Mucosa of gallbladder (tissue), 1 donor: ENCODE measurements at places on chromosomes 6 and 20.

GRCh38 chr20:53276143-53276542 is 304.0 kb downstream of the TSHZ2 start:
- no peak for DNase-seq

DNA sequence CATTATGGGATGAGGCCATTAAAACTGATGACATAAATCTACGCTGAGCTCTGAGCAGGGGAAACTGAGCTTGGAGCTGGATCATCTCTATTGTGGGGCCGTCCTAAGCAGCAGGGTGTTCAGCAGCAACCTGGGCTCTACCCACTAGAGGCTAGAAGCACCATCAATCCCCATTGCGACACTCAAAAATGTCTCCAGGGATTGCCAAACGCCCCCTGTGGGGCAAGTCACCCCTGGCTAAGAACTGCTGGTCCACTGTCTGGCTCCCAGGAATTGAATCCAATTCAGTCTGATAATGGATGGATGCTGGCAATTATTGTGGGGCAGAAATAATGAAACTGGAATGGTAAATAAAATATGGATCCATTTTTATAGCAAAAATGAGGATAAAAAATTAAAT is 38.2 kb downstream of the PMEPA1 start:
- DNase-seq = no peak

DNA sequence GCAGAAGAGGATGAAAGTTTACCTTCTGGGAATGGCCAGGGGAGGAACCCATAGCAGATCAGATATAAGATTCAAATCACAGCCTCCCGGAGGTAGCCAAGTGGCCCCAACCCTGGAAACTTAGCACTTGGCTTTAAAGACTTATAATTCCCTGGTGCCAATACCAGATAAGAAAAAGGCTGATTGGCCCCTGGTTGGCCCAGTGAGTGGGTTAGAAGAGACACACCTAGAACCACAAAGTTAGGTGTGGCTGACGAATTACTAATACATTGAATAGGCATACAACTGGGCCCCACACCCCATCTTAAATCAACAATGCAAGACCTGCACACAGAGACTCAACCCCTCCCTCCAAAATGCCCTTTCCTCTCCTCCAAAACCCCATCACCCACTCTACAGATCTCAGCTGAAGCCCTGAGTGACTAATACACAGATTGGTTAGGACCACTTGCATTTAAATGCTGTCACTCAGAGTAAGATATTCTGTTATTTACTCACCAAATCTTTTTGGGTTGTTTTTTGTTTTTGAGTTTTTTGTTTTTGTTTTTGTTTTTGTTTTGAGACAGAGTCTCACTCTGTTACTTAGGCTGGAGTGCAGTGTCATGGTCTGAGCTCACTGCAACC is 315.4 kb upstream of the JARID2 start:
- DNase-seq = no peak

DNA sequence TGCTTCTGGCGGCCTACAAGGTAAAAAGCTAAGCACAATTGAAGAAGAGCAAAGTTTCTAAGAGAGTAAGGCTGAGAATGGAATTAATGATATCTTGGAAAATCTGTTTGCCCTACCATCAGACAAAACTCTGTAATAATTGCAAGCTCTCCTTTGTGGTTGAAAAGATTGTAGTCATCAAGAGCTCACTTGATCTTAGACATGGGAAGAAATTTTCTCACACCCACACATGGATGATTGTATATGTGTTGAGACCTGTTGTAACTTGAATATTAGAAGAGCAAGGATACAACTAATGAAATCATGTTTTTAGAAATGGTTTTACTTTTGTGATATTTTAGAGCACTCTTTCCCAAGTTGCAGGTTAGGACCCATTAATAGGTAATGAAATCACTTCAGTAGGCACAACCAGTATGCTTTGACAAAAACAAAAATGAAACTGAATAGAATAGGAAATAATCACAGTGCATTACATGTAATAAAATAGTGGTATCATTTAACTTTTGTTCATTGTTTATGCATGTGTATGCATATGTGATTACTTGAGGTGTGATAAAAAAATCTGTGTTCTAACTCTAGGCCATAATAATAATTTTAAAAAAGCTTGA is 14.0 kb downstream of the DCBLD1 start:
- no peak for DNase-seq

DNA sequence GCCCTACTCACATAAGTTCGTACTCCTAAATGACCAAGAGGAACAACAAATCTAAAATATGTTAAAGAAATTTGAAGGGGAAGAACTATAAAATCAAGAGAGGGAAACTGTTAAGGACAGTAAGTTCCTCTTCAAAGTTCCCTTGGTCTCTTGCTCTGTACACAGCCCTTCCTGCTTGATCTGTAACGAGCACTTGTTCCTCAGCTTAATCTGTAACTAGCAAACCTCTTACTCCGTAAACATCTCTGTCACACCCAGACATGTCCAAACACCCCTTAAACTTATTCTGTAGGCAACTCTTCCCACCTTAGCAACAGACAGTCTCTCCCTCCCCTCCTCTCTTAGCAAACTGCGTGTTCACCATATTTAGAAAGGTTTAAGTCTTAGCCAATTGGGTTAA is 29.9 kb downstream of the PLN start:
- no peak for DNase-seq

DNA sequence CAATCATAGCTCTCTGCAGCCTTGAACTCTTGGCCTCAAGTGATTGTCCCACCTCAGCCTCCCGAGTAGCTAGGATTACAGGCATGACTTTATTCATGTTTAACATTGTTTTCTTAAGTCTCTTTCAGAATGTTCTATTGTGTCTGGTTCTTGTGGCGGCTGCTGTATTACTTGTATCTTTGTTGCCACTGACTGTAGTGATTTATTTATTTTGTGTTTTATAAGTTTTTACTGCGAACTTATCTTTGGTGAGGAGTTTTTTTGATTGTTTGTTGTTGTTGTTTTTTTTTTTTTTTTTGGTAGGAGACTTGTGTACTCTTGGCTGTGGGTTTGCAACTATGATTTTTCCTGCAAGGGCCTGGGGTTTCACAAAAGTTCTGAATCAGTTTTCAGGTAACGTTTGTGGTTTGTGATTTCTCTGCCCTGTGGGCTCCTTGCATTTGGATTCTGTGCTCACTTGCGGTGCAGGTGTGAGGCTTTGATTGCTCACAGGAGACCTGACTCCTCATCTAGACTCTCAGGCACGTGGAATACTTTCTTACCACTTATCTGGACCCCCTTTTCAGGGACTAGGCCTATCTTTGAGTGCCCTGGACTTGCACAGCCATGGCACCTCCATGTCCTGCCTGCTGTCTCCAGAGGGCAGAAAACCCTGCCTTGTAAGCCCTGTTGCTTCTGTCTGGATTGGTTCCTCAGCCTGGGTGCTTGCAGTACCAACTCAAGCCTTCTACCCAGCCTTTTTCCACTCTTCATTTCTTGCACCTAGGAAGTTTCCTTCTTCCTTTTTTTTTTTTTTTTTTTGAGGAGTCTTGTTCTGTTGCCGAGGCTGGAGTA is 25.2 kb downstream of the KIF25 start:
- DNase-seq = no peak

DNA sequence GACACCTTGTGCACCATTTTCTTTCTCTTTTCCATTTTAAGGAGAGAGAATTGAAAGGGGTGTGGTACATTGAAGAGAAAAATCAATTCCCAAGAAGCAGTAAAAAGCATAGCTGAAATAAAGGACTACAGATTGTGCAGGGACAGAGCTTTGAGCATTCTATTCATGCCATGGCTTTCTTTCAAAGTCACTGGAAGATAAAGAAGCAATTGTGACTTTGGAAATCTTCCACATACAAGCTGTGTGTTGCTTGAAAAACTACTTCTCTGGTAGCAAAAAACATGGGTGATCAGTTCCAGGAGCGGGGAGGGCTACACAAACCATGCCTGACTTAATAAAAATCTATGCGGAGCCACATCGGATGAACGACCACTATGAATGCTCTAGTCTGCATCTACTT is 230.2 kb upstream of the THEMIS start:
- DNase-seq = no peak

GRCh38 chr6:7258231-7258763 is 54.7 kb downstream of the SSR1 start:
- no peak for DNase-seq

GRCh38 chr20:21820688-21821087 is 115.2 kb downstream of the PAX1 start:
- DNase-seq = no peak

DNA sequence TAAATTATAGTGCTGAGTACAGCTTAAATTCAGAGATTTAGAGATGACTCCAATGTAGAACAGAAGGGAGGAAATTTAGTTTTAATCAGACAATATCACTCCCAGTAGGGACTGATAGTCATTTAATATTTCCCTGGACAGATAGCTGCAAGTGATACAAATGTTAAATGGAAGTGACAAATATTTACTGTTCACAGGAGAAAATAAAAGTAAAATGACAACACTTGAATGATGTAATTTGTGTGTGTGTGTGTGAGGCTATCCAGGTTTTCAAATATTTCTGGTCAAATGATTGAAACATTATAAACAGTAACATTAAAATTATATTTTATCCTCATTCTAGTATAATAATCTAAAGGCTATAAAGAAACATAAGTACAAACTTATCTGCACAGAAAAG is 220.3 kb upstream of the THEMIS start:
- no peak for DNase-seq

DNA sequence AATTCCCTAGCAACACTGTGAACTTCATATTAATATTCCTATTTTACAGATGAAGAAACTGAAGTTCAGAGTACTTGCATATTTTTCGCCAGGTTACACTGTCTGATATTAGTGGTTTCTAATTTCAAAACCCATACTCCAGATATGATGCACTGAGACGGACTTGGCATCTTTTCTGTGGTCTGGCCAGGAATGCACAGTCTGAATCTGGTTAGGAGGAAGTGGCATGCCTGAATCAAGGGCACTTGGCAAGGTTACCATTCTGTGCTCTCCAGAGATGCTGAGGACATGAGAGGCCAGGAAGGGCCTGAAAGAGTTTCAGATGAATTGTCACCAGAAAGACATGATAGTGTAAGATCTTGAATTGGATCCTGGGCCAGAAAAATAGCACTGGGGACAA is 150.1 kb downstream of the HAO1 start:
- no peak for DNase-seq

GRCh38 chr6:19327661-19328060 is 509.5 kb upstream of the ID4 start:
- DNase-seq = no peak

GRCh38 chr20:42267793-42268384 is 649.7 kb upstream of the CHD6 start:
- DNase-seq = no peak

GRCh38 chr20:49233226-49233625 is 14.0 kb downstream of the DDX27 start:
- DNase-seq = no peak

DNA sequence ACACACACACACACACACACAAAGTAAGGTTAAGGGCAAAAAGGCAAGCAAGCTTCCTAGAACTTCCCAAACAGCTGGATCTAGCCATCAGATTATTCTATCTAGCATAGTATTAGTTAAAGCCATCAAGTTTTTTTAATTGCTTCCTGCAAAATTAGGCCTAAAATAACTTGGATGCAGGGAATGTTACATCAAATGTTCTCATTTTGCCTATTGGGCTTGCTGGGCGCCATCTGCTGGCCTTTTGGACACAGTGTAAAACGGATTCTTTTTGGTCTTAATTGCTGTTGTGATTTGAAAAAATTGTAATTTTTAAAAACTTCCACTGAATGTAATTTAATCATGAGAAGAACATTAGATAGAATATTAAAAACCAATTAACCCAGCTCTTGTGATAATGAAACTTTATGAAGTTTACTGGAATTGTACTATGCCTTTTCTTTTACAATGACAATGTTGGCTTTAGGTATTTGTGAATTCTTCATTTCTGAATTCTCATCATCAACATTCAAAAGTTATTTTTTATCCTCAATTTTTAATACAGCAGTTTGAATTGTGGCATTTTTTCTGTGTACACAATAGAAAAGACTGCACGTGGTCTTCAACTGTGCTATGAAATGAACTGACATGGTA is 6.8 kb downstream of the MKKS start:
- DNase-seq = peak; percentile 57

DNA sequence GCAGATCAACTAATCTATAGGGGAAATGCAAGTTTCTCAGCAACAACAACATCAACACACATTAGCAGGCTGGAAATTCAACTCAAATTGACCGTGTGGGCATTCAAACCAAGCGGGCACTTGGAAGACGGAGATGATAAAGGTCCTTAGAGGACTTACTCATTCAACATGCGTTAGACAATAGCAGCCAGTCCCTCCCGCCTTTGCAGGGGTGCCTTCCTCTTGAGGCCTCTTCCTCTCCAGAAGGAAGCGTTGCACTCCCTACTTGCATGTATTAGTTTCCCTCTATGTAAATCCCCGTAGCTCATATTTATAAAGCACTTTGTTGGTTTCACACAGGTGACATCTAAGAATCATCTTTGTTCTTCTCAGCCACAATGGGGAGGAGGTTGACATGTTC is 300.8 kb upstream of the STXBP5 start:
- DNase-seq = no peak

GRCh38 chr20:62060631-62061541 is 4.8 kb downstream of the TAF4 start:
- DNase-seq = no peak

DNA sequence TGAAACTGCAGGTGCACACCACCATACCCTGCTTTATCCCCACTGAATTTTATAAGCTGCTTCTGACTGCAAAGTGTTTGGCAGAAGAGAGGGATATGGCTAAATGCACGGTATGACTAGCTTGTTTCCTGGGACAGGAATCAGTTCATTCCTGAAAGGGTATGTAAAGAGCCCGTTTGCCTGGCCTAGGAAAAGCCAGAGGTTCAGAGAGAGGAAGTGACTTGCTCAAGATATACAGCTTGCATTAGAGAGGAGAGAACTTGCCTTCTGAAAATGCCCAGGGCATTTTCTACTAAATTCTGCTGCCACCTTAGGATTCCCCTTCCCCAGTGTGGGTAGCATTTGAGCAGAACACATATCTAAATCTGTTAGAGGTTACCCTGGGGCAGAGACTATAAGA is 683 bp upstream of the GCNT2 start:
- no peak for DNase-seq

DNA sequence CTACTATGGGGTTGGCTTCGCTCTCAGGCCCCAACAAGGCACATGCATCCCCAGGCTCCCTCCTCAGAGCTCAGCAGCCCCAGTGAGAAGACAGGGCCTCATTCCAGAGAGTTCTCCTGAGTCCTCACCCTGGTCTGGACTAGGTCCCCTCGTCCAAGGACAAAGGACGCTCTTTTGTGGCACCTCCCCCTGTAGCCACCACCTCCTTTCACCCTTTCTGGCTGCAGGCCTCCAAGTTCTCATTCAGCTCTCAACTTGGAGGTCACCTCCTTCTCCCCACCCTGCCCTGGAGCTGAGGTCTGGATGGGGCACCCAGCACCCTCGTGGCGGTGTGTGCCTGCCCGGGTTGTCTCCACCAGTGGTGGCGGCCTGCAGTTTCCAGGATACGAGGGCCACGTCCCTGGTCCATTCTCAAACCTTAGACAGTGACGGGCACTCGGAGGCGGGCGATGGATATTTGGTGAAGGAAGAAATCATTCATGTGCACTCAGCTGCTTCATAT is 2.5 kb downstream of the UNC93A start:
- DNase-seq = no peak

DNA sequence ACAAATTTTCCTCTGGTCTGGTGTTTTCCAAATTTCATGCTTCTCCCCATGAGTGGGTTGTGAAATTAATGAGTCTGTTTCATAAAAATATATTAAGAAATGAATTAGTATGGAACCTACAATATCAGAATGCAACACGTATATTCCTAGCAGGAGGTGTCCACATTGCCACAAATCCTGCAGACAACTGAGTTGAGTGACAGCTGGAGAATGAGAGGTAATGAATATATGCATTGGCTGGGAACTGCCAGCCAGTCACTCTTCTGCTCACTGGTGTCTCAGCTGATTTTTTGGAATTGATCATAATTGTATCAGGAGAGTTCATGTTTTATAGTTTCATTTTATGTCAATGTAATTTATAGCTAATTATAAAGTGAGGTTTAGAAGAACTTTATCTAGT is 6.3 kb upstream of the ARFGEF3 start:
- no peak for DNase-seq
